Omental fat pad (tissue), 4 donors: ENCODE measurements at places on chromosomes 1 and 21. TPM values are rescaled to one million over a fixed set of nuclear protein-coding genes. Genes with fewer than 3 reads are reported as not detected.

RGS13 gene
- 0.63 TPM for total RNA-seq

GRCh38 chr1:16677552-16678431 lies 11.0 kb upstream of the RNU1-3 start:
- DNase-seq, result no peak

- DNase-seq, result no peak
Measured at GRCh38 chr1:183910845-183911244, 105.9 kb downstream of the RGL1 start.

- DNase-seq, result no peak
Measured at GRCh38 chr1:75208862-75209261, 74.7 kb downstream of the LHX8 start.

DNA sequence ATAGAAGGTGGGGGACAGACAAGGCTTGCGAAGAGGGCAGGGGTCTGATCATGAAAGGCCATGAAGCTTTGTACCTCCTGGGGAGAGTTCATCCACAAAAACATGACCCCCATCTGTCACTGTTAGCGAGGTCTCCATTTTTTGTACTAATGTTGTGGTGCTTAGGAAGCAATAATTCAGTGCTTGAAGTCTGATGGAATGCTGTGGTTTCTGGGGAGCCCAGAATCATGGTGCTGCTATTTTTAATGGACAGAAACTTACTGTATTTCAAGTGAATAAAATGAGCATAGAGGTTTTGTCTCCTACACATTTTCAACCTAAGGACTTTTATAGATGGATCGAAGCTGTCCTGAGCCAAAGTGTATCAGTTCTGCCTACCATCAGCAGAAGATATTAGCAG lies 28.2 kb upstream of the RGL1 start:
- no peak for DNase-seq
